ENCODE measurements at places on chromosomes 11 and 22.

GRCh38 chr22:31327806-31328543 lies 18.2 kb downstream of the PATZ1 start:
- no peak for DNase-seq

DNA sequence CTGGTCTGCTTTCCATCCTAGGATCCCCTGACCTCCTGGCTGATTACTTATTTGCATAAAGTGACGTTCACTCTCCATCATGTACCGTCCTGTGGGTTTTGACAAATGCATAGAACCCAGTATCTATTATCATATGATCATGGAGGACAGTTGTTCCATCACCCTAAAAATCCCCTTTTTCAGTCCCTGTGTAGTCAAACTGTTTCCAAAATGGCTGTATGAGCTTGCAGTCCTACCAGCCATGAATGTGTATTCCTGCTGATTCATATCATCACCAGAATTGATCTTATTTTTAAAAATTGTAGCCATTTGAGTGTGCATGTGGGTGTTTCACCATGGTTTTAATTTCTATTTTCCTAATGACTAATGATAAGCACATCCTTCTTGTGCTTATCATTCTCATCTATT lies 108.8 kb downstream of the MPPED1 start:
- no peak for DNase-seq

GRCh38 chr22:32144496-32145274 lies 14.4 kb downstream of the C22orf42 start:
- peak; percentile 96 for DNase-seq

DNA sequence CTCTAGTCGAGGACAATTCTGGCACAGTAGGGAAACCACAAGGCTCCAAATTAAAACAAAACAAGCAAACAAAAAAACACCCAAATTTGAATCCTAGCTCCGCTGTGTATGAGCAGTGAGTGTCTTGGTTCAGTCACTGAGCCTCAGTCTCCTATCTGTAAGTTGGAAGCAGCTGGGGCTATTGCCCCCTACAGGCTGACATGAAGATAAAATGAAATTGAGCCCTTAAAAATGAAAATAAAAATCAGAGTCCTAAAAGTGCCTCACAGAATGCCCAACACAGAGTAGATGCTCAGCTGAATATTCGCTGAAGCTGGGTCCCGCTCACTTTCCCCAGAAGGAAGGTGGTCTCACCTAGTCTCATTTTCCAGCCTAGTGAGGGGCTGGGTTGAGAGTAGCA lies 65.2 kb downstream of the PDE2A start:
- peak; percentile 25 for DNase-seq

- DNase-seq, result peak; percentile 44
These were observed 20.6 kb downstream of the MORC2 start for GRCh38 chr22:30947816-30948454.

- DNase-seq, result no peak
These were observed 7.3 kb upstream of the CCDC15 start for GRCh38 chr11:124946735-124947141.

DNA sequence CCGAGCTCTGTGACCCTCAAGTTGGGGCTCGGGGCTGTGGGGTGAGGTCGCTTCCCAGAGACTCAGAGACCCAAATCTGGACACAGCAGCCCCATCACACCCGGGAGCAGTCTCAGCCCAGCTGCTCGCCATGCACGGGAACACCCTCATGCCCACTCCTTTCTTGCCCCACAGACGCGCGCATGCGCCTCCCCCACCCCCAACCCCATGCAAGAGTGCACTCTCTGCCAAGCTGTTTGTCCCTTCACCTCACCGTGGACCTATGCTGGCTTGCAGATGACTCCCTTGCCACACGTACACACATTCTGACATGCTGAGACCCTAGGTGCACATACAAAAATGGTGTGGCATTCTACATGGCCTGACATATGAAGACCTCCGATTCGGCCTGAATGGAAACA lies 478 bp upstream of the CD248 start:
- DNase-seq, result no peak

GRCh38 chr11:11416917-11417316 lies 63.9 kb upstream of the CSNK2A3 start:
- DNase-seq, result no peak

GRCh38 chr11:131246663-131247062 lies 123.8 kb upstream of the NTM start:
- DNase-seq, result peak; percentile 11

DNA sequence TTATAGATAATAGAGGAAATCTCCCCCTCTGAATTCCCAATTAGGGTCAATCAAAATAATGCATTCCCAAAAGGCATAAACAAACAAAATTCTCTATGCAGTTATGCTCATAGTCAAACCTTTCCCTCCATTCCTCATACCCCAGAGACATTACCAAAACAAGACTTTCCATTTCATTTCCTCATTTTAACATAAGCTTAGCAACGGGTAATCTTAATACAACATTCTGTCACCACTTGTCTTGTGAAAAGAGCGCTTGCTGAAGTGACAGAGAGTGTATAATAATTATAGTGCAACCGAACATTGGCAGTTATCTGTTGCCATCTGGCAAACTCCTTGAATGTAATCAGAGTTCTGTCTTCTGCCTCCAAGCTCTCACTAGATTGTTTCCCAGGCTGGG lies 1.2 kb upstream of the SLN start:
- DNase-seq, result peak; percentile 8

DNA sequence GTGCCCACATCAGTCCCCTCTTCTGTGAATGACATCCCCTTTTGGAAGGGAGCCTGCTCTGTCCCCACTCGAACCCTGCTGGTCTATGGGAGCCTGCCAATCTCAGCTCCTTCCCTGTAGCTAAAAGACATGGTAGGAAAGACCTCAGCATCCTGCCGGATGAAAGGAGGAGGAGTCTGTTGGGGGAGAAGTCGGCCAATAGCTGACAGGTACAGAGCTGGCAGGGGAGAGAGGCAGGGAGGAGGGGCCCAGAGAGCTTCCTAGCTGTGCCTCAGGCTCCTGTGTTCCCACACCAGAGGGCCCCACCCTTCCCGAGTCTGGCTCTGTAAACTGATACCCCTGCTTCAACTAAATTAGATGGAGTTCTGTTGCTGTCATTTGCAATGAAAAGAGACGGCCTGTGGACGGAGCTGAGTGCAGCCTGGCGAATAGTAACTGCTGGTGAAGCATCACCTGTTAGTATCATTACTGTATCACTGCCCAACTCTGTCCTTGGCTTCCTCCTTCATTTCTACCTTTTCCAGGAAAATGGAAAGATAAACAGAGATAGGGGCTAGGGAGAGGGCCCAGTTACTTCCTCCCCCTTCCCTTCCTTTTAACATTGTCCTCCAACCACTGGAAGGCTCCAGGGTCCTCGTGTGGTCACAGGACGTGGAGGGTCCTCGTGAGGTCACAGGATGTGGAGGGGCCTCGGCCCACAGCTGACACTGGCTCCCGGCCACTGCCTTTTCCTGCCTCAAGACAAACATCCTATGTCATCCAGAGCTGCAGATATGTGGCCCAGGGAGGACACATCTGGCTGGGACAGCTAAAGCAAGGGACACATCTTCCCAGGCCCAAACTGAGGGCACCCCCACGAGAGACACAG lies 15.1 kb downstream of the FXYD6 start:
- DNase-seq, result no peak

DNA sequence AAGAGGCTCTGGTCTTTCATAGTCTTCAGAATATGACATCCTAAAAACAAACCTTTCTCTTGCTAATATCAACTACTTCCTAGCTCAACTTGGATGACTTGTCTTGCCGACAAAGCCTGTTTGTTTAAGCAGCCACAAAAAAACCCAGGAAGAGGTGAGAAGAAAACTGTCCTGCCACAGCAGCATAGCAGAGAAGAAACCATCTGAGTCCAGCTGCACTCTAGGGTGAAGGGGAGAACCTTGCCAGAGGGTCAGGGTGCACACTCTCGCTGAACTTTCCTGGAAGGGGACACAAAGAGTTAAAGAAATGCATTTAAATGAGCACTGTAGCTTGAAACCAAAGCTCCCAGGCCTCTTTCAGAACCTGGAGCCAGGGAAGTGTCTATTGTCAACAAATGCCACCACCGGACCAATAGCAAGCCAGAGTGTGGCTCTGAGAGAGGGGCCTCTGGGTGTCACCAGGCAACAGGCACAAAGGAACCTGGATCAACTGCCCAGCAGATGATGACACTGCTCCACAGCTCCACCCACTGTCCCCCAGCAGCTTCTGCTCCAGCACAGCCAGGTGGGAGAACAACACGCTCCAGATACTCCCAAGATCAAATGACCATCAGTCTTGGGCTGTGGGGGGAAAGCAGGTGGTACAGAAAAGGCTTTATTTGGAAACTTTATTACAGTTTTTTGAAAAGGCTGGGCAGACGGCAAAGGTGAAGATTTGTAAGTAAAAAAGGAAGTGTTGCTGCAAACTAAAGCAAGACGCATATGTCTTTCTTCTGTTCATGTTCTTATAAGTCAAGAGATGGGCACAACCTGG lies 105.7 kb downstream of the RASSF10 start:
- peak; percentile 27 for DNase-seq

GRCh38 chr11:128757235-128757711 lies 63.4 kb downstream of the FLI1 start:
- peak; percentile 91 for DNase-seq

- no peak for DNase-seq
These were observed 60.2 kb upstream of the LYVE1 start for GRCh38 chr11:10628508-10629236.

GRCh38 chr11:10376061-10376460 lies 71.2 kb downstream of the ADM start:
- no peak for DNase-seq

DNA sequence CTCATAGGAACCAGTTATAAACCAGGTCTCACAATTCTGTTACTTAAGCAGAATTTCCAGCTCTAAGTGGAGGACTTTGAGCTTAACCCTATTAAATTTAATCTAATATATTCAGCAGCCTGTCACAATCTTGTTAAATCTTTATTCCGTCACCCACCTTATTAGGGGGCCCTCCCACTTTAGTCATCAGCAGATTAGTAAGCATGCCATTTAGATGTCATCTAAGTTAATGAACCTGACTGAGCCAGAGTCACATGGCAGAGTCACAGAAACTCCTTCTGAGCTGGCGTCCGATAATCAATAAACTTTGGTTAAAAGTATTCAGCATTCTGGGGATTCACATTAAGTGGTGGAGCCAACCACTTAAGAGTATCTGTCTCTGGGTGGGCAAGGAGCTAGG lies 35.1 kb downstream of the TTC12 start:
- DNase-seq, result no peak

- no peak for DNase-seq
These were observed 101.9 kb upstream of the VPREB1 start for GRCh38 chr22:22142661-22143060.

DNA sequence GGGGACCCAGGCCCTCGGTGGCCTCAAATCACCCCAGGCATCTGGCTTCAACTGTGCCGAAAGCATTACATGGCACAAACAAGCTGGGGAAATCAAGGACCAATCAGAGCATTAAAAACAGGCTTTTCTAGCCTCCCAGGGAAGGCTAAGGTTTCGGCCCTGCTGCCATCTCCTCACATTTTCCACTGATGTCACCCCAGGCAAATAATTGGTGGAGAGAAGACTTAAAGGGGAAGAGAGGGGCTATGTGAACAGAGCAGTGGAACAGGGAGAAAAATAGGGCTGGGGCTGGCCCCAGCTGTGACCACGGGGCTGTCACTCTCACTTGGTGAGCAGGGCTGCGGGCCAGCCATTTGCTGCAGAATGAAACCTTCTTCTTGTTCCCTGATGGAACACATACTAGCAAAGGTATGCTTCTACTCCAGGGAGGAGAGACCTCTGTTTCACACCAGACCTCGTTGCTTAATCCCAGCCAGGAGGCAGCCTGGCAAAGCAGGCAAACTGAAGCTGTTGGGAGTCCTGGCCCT lies 581.3 kb downstream of the SOX6 start:
- DNase-seq, result no peak

DNA sequence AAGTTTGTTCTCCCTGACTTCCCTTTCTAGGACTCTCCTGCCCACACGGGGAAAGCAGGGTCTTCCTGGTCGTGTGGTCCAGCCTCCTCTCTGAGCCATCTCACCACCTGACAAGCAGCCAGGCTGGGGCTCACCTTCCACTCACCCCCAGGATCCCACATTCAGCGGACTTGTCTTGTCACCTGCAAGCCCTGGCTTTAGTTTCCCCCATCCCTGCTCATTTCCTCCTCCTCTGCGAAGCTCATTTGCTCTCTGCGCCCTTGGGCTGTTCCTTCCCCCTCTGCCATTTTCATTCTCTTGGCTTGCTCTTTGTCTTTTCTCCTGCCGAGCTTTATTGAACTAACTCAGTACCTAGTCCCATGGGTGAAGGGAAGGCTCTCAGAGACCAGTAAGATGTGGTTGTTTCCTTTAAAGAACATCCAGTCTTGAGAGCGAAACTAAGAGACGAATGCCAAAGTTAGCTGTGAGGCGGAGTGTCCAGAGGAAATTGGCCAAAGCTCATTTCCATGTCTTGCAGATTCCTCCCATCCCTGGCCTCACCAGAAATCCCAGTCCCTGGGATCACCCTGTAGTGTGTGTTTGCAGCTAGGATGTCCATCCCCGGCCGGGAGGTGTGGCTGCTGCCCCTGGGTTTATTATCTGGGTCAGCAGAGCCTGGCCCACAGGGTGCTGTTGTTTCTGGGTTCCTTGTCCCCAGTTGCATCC lies 2.0 kb downstream of the ST14 start:
- DNase-seq, result no peak

- no peak for DNase-seq
These were observed 27.9 kb upstream of the SMIM38 start for GRCh38 chr11:69127884-69128283.

DNA sequence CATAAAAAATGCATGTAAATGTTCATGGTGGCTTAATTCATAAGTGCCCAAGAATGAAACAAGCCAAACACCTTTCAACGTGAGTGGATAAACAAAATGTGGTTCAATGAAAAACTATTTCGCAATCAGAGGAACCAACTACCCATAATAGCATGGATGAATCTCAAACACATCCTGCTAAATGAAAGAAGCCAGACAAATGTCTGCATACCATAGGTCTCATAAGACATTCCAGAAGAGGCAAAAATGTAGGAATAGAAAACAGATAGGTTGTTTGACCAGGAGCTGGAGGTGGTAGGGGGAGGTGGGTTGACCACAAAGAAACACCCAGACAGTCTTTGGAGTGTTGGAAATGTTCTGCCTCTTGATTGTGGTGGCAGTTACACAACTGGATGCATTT lies 13.2 kb upstream of the OSBPL5 start:
- no peak for DNase-seq
